Thoracic aorta (tissue), 2 donors: ENCODE measurements at places on chromosomes 12 and 14. TPM values are rescaled to one million over a fixed set of nuclear protein-coding genes. Genes with fewer than 3 reads are reported as not detected.

Gene SLCO1B1
- not detected for total RNA-seq

GRCh38 chr12:72098622-72099021 is 160.0 kb downstream of the TPH2 start:
- DNase-seq, result no peak

GRCh38 chr14:30678926-30679431 is 56.9 kb downstream of the SCFD1 start:
- no peak for DNase-seq

Gene OXA1L
- total RNA-seq, result 72.2 TPM

DNA sequence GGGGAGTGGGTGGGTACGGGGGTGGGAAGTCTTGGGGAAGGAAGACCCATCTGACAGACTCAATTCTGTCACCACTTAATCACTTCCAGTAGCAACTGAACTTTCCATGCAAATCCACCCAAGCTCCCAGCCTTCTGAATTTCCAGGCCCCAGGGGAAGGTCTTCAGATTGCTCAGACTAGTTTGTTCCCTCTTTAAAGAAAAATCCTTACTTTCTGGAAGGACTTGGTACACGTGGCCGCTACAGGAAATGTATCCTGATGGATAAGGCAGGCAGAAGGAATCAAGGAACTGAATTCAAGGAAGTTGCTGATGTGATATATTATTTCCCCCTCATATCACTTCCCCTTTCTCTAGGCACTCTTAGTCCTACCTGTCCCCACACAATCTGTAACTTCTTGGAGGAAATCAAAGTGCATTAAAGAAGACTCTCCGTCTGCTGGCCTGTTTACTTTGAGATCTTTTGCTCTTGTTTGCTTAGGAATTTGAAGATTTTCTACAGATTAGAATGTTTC is 6.4 kb downstream of the NFKBIA start:
- DNase-seq, result no peak

- DNase-seq, result no peak
These were observed 13.1 kb downstream of the ZDHHC22 start for GRCh38 chr14:77128414-77128891.

- no peak for DNase-seq
These were observed 54.3 kb upstream of the TMCC3 start for GRCh38 chr12:94704452-94705306.

Gene CBLN3
- 1.3 TPM for total RNA-seq

DNA sequence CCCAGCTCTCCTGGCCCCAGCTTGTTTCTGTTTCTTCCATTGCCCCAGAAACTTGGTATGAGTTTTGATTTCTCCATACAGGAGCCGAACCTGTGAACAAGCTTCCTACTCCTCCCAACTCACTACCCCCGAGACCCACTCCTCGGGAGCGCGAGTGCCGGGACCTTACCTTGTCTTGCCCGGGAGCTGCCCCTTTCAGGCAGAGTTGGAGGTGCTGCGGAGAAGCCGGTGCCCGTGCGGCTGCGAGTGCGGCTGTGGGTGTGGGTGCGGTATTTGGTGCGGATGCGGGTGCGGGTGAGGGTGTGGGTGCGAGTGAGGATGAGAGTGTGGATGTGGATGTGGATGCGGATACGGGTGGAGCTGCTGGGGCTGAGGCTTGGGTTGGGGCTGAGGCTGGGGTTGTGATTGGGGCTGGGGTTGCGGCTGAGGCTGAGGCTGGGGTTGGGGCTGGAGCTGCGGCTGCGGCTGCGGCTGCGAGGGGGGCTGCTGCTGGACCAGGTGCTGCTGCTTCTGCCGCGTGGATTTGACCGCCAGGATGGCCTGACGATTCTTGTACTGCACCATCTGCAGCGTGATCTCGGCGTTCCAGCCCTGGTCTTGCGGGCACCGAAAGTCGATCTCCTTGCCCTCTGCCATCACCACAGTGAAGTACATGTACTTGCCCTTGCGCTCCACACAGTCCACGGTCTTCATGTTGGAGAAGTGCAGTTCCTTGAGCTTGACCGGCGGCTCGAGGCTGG is 1.1 kb downstream of the PHLDA1 start:
- DNase-seq, result no peak

GRCh38 chr14:100085462-100085861 is 20.2 kb downstream of the EVL start:
- no peak for DNase-seq

Gene DICER1
- 92.5 TPM for total RNA-seq
